Daoy (cell line): ENCODE measurements at places on chromosomes 4 and X. TPM values are rescaled to one million over a fixed set of nuclear protein-coding genes. Genes with fewer than 3 reads are reported as not detected.

DNA sequence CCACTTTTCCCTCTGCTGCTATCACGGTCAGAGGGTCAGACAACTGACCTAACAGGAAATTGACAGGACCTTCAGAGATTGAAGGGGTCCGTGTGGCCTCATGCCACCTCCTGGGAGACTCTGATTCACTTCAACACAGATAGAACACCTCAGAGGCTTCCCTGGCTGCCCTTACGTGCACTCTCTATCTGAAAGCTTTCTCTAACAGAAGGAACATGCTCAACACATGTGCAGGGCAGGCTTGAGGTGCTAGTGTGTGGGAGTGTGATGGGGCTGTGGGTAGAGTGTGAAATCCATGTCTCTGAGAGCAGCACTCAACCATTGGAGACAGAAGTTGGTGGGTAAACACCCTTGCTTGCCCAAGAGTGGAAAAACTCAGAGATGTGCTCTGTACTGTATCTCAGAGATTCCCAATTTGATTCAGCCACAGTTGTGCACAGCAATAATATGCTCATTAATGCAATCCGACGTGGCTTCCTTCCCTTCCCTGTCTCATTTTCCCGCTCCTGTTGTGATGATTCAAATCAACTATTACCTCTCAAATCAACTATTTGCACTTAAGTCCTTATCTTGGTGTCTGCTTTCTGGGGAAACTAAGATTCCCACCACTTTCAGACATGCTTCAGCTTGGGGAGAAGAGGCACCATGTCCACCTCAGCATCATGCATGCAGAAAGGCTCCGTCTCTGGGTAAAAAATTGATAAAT lies 62.0 kb upstream of the MAGEB2 start:
- no peak for DNase-seq

DNA sequence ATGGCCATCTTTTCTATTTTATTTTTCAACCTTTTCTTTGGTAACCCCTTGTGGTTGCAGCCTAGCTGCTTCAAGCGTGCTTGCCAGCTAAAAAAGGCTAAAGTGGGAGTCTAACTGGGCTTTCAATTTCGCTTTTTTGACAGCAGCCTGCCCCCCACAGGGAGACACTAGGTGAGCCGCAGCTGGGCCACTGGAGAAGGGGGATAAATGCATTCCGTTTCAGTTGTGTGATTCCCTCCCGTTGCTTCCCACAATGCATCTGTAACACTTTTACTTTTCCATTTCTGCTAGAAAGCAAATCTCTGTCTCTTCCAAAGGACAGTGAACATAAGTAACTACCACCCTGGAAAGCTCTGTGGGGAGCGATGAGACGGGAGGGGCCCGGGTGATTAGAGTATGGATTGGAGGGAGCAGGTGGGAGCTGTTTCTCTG lies 86.3 kb upstream of the RAPGEF2 start:
- DNase-seq: peak; percentile 41

DNA sequence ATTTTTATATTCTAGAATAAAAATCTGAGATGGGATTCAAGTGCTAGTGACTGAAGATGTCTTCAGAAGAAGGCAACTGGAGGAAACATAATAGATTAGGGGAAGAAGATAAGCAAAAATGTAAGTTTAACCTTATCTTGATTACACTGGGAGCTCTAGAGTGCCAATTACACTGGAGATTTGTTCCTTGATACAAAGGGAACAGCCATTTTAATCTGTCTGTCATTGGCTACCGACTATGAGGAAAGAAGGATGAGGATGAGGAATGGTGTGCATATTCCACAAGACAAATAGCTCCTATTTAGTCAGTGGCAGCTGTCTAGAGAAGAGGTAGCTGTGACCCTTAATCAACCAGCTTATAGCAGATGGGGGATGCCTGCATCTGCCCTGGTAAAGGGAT lies 1034.5 kb upstream of the IGFBP7 start:
- DNase-seq: no peak

GRCh38 chrX:66007851-66008250 lies 32.0 kb downstream of the VSIG4 start:
- DNase-seq: no peak

GRCh38 chrX:99798936-99799335 lies 611.1 kb downstream of the PCDH19 start:
- DNase-seq: no peak

GRCh38 chr4:52376132-52376704 lies 282.9 kb downstream of the USP46 start:
- peak; percentile 3 for DNase-seq

DNA sequence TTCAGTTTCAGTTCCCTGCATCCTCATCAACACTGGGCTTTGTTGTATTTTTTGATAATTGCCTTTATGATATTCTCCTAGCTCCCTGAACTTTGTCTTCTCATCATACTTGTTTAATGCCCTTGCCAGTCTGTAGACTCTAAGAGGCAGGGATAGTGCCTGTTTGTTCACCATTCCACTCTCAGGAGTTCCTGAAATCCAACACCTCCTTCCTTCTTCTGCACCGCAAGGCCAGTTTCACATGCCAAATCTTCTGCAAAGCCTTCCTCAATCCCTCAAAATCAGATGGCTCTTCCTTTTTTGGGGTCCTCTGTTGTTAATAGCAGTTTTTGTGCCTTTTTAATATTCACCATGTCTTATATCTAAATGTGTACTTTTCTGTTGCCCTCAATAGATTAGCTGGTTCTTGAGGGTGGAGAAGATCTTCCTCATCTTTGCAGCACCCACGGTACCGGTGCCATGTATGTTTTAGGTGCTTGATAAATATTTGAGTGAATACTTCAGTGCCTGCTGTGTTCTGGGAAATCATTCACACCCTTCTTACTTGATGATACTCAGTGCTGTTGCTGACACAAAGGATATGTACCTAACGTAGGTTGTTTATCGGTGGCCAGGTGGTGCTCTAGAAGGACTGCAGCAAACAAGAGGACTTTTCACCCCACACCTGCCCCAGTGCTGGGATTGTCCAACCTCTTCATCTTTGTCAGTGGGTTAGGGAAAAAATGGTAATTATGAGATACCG lies 85.3 kb upstream of the LIMCH1 start:
- DNase-seq: no peak

GRCh38 chr4:16290681-16291420 lies 64.6 kb upstream of the TAPT1 start:
- DNase-seq: no peak

GRCh38 chr4:2248044-2248780 lies 6.3 kb upstream of the HAUS3 start:
- peak; percentile 2 for DNase-seq

DNA sequence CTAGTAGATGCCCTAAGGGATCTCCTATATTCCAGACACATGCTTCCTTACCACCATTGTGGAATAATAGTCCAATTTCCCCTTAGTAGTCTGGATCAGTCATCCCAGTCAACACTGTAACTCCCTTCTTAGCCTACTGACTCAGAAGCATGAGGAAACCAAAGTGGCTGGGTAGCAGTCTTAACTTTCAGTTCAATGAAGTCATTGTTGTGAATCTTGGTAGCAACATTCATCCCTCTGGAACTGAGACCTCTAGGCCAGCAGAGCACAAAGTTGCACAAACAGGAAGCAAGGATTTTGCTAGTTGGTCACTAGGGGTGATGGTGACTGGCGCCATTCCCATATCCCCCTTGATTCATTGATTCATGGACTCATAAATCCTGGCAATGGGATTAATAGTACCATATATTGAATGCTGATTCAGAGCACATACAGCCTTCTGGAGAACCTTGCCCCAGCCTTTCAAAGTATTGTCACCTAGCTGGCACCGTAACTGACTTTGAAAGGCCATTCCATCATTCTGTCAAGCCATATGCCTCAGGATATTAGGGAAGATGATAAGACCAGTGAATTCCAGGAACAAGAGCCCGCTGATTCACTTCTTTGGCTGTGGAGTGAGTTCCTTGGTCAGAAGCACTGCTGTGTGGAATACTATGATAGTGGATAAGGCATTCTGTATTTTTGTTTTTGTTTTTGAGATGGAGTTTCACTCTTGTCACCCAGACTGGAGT lies 19.7 kb upstream of the GPAT3 start:
- DNase-seq: peak; percentile 6

DNA sequence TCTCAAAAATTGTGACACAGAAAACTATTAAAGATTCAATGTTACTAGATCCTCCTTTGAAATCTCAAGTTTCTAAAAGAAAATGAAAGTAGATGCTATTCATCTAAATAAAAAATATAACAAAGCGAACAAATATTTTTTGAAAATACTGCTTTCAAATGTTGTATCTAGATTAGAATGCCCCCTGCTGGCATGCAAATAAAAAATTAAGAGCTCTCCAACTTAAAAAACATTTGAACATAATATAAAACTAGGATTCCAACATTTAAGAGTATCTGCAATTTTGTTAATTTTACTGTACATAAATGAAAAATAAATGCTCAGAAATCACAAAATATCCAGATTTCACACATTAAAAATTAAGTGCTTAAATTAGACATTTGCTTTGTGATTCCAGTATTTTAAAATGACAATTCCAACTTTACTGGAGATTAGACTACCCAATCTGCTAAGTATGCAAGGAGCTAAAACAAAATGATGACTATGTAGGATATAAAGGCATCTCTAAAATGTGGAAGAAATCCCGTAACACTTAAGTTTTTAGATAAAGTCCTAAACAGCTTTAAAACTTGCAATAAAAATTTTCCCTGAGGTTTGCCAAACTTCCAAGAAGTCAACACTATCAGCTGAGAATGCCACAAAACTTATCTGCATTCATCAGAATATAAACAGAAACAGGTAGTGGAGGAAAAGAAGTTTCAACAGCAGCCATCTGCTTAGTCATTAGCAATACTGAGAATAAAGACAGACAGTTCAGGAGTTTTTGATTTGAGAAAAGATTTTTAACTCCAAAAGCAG lies 32.7 kb downstream of the DHX15 start:
- DNase-seq: no peak

RIBC1 gene
- total RNA-seq: 0.27 and 1.3 TPM in 2 replicates

MUC7 gene
- not detected in 2 replicates for total RNA-seq

SFRP2 gene
- not detected in 2 replicates for total RNA-seq

C4orf36 gene
- total RNA-seq: 0.40 and 4.1 TPM in 2 replicates
